ENCODE measurements at places on chromosomes 5 and 9. TPM values are rescaled to one million over a fixed set of nuclear protein-coding genes. Genes with fewer than 3 reads are reported as not detected.

BNC2 gene
- total RNA-seq: 4.3 TPM

ADGRD2 gene
- not detected for total RNA-seq

DNA sequence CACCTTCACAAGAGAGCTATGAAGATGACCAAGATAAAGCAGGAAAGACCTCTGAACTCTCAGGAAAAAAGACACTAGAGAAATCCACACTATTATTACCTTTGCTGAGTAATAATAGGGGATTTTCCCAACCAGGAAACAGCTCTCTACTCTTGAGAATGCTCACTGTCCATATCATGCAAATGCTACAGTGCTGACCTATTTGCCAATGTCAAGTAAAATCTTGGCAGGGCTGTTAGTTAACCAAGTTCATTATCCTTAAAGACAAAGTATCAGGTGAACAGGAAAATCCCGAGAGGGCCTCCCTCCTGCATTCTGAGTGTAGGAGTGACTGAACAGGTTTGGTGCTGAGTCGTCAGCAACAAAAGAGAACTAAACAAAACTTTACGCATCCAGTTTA is 306.6 kb downstream of the ACTL7B start:
- no peak for DNase-seq

GRCh38 chr5:121748686-121749085 is 103.0 kb upstream of the FTMT start:
- no peak for DNase-seq

GRCh38 chr5:138282920-138283742 is 8.7 kb upstream of the GFRA3 start:
- DNase-seq: no peak

- peak; percentile 82 for DNase-seq
These were observed 1.3 kb downstream of the ADAMTS6 start for GRCh38 chr5:65480306-65480865.

DNA sequence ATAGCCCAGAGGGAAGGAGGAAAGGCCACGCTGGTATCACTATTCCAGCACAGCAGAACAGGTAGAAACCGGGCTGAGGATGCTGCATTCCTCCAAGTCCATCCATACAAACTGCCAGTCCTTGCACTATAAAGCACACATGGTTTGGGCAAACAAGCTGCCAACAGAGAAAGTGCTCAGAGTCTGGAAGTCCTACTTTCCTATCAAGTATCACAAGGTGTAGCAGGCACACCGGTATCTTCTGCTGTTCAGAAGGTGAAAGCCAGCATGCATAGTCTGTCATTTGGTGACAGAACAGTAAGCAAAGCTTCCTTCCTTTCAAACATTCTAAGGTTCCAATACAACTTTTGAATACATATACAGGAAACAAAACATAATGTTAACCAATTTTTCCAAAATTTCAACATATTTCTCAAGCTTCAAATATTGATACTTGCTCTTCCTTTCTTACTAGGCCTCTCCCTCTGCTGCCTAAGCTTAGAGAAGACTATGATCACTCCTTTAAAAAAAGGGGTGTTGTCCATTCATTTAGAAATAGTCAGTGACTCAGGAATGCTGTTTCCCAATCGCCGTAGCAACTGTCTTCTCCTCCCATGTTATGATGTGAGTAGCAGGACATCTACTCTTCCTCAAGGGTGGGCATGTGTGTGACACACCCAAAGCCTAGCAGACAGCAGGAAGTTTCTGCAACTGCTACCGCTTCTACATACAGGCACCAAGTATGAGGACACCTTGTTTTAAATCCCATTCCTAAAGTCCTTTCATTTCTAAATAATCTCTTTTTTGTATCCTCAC is 14.7 kb downstream of the DIAPH1 start:
- no peak for DNase-seq

DNA sequence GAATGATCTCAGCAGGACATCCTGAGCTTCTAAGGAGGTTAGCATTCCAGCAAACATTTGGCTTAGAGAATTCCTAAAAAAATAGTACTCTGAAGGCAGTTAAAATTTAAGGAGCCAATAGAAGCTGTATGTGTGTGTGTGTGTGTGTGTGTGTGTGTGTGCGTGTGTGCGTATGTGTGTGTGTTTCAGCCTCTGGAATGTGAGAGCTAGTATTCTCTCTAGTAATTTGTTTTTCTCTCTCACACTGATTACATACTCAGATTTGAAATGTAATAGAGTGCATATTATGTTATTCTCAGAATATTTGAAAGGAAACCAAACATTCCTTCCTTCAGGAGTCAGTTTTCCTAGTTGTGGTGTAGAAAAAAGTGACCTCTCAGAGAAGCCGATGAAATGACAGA is 279.6 kb downstream of the TMEM38B start:
- no peak for DNase-seq

- DNase-seq: no peak
These were observed 440.7 kb downstream of the DMAC1 start for GRCh38 chr9:7358876-7359275.

DNA sequence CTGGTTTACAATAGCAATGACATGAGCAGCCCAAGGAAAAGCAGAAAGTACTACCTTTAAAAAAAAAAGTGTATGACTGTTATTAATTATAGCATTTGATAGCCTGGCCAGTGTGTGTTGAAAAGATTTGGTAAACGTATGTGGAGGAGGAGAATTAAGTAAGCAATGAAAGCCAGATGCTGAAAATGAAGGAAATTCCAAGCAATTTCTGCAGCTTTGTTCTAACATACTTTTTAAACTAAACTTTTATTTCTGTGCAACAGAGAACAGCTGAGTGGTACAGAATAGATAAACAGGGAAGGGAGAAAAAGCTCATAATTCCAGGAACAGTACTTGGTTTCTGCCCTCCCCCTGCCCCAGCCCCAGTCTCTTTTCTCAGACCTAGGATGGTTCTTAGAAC is 252.6 kb downstream of the ADAMTSL1 start:
- DNase-seq: no peak
